ENCODE measurements at places on chromosomes 12 and 14.
A peak's percentile ranks its signal among the peaks of the same experiment; 100 is the strongest.

GRCh38 chr12:114220311-114220710 lies 185.6 kb downstream of the TBX5 start:
- no peak for DNase-seq

- no peak for DNase-seq
Measured at GRCh38 chr14:89236851-89237250, 180.2 kb downstream of the FOXN3 start.

GRCh38 chr12:10214895-10215267 lies 2.2 kb downstream of the GABARAPL1 start:
- no peak for DNase-seq

GRCh38 chr14:92653162-92653651 lies 95.2 kb downstream of the LGMN start:
- no peak for DNase-seq

DNA sequence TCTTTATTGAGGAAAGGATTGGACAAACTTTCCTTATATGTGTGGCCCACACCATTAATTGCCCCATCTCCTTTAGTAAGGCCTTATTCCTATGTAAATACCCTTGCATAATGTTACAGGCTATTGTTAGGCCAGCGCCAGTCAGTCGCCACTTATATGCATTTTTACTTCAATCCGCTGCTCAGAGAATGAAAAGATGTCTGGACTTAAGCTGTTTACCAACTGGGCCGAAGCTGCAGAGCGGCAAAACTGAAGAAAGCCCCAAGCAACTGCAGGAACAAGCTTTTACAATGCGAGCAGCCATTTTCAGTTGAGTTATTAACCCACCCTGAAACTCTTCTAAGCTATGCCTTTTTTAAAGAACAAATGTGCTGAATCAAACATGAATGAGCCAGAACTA lies 92.1 kb upstream of the OTX2 start:
- DNase-seq, result no peak

GRCh38 chr14:100027771-100028490 lies 37.3 kb upstream of the EVL start:
- DNase-seq, result no peak

DNA sequence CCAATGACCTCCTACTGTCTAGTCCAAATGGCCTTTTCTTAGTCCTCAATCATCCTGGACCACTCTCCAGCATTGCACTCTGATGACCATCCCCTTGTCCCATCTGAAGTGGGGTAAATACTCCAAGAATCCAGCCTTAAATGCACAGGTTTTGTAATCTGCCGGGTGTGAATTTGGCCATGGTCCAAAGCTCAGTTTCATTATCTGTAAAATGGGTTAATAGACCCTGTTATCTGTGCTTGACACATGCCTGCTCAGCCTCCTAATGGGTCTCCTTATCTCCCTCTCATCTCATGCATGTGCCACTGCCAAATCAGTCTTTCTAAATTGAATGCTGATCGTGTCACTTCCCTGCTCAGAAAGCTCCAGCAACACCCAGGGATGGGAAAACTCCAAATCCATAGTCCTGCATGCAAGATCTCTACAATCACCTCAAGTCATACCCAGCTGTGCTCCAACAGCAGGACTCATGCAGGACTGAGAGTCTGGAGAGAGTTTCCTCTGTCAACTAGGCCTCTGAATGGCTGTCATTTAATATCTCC lies 22.3 kb downstream of the LGR5 start:
- no peak for DNase-seq

GRCh38 chr12:124480469-124481256 lies 86.7 kb downstream of the NCOR2 start:
- peak; percentile 63 for DNase-seq

GRCh38 chr12:123995023-123995748 lies 22.2 kb downstream of the ZNF664 start:
- DNase-seq, result peak; percentile 95

- DNase-seq, result peak; percentile 68
Measured at GRCh38 chr12:55019784-55020183, at the start of gene NEUROD4. TSS of gene NEUROD4 (plus strand) at chr12:55019974. CDS start at chr12:55026440, 6,466 bp downstream.

DNA sequence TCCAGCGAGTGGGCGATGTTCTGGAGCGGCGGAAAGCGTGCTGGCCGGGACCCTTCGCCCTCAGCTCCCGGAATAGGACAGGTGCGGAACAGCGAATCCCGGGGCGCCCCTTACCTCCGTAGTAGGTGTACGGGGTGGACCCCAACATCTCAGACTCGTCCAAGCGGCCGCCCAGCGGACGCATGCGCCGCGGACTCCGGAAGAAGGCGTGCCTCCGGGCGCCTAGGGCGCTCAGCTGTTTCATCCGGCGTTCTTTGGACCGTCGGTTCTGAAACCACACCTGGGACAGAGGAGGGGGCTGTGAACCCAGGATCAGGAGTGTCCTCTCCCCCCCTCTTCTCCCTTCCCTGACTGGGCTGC lies 4.5 kb downstream of the LHX5 start:
- DNase-seq, result no peak
